NCI-H2029 (cell line): ENCODE measurements at places on chromosomes 7 and 10.

DNA sequence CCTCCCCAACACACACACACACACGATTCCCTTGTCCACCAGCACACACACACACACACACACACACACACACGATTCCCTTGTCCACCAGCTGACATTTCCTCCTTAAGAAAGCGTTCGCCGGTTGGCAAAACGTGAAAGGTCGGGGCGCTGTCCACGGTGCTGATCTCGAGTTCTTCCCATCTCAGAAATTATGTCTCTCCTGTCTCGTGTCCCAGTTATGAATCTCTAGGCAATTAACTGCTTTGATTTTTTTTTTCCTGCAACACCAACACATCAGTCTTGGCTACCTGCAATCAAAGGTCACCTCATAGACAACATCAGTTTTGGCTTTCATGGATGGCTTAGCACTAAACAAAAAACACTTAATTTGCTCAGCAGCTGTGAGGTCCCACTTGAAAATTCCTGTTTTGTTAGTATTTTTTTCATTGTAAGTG, 1.9 kb downstream of the INA start:
- DNase-seq, result no peak

GRCh38 chr7:18290223-18290622, 205.3 kb upstream of the HDAC9 start:
- no peak for DNase-seq

DNA sequence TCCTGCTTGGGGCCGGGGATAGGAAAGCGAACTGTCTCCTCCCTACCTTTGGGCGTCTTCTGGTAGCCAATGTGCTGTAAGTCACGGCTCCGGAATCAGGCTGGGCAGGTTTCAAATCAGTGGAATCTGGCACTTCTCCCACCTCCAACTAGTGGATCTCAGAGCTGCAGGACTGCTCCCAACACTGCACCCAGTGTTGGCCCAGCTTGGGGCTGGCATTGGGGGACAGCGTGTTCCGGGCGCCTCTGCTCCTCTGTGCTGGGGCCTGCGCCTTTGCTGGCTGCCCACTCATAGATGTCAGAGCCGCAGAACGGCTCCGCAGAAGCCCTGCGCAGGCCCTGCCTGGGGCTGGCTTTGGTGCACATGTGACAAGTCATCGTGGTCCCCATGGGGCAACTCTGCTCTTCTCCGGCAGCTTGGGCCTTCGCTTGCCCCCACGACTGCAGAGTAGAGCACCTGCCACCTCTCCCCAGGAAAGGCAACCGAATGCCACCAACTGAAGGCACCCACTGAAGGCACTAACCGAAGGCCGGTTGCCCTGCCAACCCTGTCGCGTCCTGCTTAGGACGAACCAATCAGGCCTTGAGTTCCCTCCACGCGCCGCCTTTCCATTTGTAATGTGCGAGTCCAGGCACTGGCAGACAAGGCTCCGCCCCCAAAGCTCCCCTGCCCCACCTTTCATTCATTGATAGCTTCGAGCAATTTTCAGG, 85.5 kb upstream of the ABI1 start:
- no peak for DNase-seq

- no peak for DNase-seq
Measured at GRCh38 chr7:95996174-95996573, 223.8 kb downstream of the DYNC1I1 start.

DNA sequence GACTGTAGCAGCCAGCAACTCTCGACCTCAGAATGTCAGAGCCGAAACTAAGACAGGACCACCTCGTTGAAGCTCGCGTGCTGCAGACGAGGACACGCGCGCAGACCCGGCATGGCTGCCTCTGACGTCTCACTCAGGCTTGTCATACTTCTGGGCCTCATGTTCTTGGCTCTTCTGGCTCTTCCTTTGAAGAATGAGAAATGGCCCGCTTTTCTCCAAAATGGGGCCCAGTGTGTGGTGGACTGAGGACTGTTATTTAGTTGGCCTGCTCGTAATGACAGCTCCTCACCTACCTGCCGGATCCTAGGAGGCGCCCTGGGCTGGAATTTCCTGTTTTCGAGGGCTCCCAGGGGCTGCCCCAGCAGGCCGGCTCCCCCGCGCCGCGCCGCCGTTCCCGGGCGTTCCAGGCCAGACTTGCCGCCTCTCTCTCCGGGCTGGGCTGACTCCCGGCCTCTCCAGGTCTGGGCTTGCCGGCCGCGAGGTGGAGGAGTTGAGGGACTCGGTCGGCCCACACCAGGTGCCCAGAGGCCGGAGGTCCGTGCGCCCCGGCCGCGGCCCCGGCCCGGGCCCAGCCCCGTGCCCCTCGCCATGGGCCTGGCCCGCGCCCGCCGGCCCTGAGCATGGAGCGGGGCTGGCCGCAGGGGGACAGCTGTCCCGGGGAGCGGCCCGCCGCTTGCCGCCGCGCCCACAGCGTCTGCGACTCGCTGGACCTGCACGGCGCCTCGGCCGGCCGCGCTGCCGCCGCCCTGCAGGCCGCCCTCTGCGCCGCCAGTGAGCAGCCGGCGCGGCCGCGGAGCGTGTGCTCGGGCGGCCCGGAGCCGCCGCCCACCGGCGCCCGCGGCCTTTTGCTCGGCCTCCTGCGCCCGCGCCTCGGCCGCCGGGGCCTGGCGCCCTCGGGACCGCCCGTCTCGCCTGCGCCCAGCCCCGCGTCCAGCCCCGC, 28.1 kb downstream of the AGAP3 start:
- no peak for DNase-seq

DNA sequence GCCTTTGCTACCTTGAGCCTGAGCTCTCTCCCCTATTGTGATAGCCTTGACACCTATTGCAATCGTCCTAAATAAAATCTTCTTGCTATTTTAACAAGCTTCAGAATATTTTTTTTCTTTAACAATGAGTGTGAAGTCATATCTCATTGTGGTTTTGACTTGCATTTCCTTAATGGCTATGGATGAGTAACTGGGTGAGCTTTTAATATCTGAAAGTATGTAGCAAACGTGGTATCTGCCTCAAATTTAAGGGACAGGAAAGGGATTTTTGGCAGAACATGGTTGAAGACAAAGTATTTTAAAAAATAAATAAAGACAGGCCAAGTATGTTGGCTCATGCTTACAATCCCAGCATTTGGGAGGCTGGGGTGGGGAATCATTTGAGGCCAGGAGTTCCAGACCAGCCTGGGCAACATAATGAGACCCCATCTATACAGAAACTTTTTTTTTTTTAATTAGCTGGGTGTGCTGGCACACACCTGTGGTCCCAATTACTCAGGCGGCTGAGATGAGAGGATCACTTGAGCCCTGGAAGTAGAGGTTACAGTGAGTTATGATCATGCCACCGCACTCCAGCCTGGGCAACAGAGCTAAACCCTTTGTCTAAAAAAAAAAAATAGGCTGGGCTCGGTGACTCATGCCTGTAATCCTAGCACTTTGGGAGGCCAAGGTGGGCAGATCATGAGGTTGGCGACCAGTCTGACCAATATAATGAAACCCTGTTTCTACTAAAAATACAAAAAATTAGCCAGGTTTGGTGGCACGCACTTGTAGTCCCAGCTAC, 319.3 kb upstream of the NRP1 start:
- DNase-seq, result no peak
